Stimulated activated CD4-positive, alpha-beta T cell treated with anti-CD3 and anti-CD28 coated beads, Interleukin-4, amount 100 ng/mL, for 24 hours (primary cell): ENCODE measurements at places on chromosomes 11 and 22.

DNA sequence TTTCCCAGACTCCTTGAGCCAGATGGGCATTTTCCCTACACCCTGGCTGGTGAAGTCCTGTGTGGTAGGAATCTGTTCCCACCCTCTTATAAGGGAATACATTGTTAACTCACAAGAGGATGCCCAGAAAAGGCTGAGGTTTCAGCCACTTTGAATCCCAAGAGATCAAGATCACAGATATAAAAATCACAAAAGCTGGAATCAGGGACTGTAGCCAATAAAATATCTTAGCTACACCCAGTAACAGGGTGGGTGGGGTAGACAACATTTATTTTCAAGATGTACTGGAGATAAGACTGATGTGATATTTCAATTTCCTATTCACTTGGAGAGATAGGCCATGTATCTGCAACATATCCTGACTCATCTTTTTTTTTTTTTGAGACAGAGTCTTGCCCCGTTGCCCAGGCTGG lies 50.3 kb downstream of the COPB1 start:
- no peak for DNase-seq

DNA sequence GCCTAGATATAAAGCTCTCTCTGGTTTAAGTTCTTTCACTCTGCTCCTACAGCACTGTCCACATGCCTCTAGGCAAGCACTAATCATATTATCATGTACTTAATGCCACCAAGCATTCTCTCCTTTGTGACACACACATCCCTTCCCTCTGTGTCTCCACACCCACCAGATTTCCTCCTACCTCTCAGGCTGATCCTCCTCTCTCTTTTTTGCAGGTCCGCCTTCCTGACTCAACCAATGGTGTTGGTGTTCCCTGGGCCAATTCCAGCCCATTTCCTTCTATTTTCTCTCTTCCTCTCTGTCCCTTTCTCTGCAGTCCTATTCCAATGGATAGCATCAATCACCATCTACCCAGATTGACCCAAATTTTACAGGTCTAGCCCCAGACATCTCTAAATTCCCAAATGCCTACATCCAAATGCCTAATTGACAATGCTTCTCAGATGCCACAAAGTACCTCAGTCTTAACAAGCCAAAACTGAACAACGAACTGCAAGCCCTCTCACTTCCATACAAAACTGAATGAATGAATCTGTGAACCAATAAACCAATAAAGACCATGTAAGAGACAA lies 504 bp upstream of the ZNF215 start:
- no peak for DNase-seq

GRCh38 chr11:1565904-1566247 lies 6.2 kb downstream of the DUSP8 start:
- DNase-seq = no peak

GRCh38 chr22:33438273-33438672 lies 380.1 kb upstream of the SYN3 start:
- no peak for DNase-seq

- no peak for DNase-seq
These were observed 105.8 kb upstream of the SLC5A12 start for GRCh38 chr11:26827567-26828081.
